Glomerular endothelial cell (primary cell): ENCODE measurements at places on chromosomes 6 and 20. TPM values are rescaled to one million over a fixed set of nuclear protein-coding genes. Genes with fewer than 3 reads are reported as not detected.

The SMPDL3A gene
- total RNA-seq, result 7.5 and 13.0 TPM in 2 replicates

The SIRPA gene
- 34.8 and 35.6 TPM in 2 replicates for total RNA-seq

The ARFGEF3 gene
- total RNA-seq, result 4.5 and 5.1 TPM in 2 replicates

The NMBR gene
- total RNA-seq, result not detected in 2 replicates

The CRISP2 gene
- total RNA-seq, result not detected in 2 replicates

The HLA-A gene
- 625 and 1,826 TPM in 2 replicates for total RNA-seq

The POU3F2 gene
- total RNA-seq, result not detected in 2 replicates

GRCh38 chr20:4602297-4602631, 119.4 kb upstream of the PRND start:
- no peak for DNase-seq

- no peak for DNase-seq
Observed at GRCh38 chr20:2703716-2704475, 11.3 kb downstream of the EBF4 start.

- no peak for DNase-seq
Observed at GRCh38 chr6:86686496-86686895, 250.8 kb upstream of the HTR1E start.

- DNase-seq, result no peak
Observed at GRCh38 chr6:6893701-6894100, 214.1 kb upstream of the RREB1 start.

- DNase-seq, result no peak
Observed at GRCh38 chr6:107266563-107266962, 151.2 kb upstream of the BEND3 start.

DNA sequence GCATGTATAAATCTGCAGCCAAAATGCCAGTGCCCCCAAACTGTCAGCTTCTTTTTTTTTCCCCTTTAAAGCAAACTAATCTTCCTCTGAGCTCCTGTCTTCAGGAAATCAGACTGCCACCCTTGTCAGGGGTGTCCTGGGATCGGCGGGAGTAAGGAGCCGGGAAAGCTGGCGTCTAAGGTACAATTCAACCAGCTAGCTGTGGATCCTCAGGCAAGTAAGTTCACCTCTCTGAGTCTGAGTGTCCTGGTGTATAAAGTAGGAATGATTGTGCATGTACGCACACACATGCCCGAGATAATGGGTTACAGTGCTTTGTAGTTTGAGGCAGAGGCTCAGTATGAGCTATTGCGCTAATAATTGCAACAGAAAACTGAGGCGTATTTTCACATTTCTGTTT, 98.3 kb downstream of the ANKRD60 start:
- no peak for DNase-seq

- DNase-seq, result no peak
Observed at GRCh38 chr20:51833326-51833725, 31.0 kb upstream of the SALL4 start.

GRCh38 chr20:45038745-45039474, 62.0 kb downstream of the KCNS1 start:
- no peak for DNase-seq

GRCh38 chr6:109477725-109478124, 5.3 kb downstream of the ZBTB24 start:
- no peak for DNase-seq

GRCh38 chr6:143884216-143884900, 20.1 kb downstream of the ZC2HC1B start:
- no peak for DNase-seq

- no peak for DNase-seq
Observed at GRCh38 chr20:48791014-48791413, 36.8 kb downstream of the PREX1 start.

DNA sequence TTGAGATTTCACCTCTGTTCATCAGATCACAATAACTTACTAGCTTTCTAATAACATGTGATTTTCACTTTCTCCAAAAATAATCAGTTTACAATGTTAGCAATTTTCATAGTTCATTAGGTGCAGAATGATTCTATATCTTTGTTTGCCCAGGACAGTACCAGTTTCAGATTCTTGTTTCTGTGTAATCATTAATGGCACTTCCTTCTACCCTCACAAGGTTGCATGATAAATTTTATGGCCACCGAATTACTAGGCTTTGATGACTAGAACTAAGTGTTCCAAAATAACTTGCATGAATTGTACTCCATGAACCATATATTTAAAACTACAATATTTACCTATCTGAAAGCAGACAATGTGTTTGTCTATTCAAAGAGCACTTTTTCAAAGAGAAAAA, 442.3 kb downstream of the EPHA7 start:
- no peak for DNase-seq

DNA sequence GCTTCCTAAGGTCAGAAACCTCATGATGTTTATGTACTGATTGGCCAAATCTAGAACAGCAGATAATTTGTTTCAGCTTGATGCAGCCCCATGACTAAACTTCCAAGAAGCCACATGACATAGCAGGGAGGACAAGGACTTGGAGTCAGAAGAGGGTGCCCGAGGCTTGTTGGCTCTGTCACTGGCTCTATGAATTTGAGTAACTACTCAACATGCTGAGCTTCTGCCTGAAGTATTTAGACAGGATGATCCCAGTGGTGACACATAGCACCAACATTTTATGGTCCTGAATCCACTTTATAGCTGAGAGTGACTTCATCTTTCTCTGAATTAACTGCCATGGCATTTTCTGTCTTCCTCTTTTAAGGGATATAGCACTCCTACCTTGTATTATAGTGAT, 13.5 kb upstream of the TBX18 start:
- DNase-seq, result no peak

DNA sequence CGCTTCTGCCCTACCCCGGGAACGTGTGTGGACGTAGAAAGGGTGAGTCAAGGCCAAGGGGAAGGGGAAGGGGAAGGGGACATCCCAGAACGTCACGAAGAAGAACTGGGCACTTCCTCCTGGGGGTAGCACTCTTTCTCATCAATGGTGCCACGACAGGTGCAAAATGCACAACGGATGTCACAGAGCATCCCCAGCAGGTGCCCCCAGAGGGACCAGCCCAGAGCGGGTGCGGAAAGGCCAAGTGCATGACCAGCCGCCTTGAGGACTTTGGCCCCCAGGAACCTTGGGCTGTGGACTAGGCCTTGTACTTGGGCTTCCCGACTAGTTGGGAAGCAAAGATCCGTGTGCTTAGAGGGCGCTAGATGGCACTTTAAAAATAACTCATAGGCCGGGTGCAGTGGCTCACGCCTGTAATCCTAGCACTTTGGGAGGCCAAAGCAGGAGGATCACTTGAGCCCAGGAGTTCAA, 12.1 kb upstream of the SRC start:
- no peak for DNase-seq

- DNase-seq, result no peak
Observed at GRCh38 chr6:156449128-156449527, 328.1 kb upstream of the ARID1B start.

GRCh38 chr6:141874930-141875602, 257.7 kb upstream of the GJE1 start:
- no peak for DNase-seq

- DNase-seq, result no peak
Observed at GRCh38 chr20:23404196-23404595, 17.1 kb downstream of the NAPB start.

DNA sequence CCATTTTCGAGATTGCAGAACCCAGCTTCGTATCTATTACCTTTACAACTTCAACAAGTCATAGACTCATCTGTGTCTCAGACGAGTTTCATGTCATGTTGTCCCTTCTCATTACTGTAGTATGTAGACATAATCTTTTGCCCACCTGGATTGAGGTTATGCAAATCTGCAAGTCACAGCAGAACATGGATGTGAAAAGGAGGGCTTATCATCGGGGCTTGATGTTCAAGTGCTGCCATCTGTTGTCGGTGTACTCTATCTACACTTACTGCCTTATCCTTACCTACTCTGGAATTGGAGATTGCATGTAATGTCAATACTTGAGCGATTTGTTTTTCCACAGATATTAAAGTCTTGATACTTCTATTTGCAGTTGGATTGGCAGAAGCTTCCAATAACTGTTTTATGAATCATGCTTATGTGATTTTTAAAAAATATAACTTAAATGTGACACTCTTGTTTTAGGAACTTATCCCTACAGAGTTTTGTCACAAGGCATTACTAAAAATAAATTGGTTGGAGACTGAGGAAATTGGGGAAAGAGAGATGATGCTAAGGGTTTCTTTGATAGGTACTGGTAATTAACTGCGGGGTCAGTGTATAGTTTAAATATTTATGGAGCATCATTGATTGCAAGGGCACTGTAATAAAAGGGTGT, 3.0 kb upstream of the GOPC start:
- peak; percentile 68 for DNase-seq

DNA sequence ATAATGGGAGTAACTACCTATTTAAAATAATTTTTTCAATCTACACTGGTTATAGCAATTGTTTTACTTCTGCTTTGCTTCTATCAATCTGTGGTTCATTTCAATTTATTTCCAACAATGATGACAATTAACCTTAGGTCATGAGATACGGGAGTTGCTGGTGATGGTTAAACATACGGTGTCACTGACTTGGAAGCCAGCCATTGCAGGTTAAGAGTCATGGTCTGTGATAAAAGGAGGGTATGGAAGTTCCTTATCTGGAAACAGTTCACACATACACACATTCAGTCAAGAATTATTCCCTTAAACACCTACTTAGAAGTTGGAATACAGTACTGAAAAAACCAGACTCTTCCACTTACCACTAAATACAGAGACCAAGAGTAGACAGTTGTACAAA, 180.0 kb downstream of the KIF16B start:
- no peak for DNase-seq

- no peak for DNase-seq
Observed at GRCh38 chr6:133939778-133940667, 13.0 kb upstream of the TBPL1 start.

GRCh38 chr20:4076671-4077070, 61.3 kb upstream of the RNF24 start:
- DNase-seq, result no peak

GRCh38 chr6:26570027-26570809, 26.5 kb upstream of the ABT1 start:
- DNase-seq, result no peak

DNA sequence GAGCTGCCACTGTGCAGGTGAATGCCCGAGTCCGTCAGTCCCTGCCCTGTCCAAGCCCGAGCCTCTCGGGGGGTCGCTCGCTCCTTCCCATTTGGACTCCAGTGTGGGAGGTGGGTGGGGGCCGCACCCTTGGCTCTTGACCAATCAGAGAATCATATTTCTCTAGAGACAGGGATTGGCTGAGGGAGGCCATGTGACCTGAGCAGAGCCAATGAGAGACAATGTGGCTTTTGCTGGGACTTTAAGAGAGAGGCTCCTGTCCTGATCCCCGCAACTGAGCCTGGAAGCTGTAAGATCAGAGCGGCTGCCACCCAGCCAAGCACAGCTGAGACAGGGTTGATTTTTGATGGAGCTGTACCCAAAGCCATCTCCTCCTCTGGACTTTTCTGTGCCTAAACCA, 199.3 kb downstream of the TFAP2C start:
- DNase-seq, result no peak
